ENCODE measurements at places on chromosomes 5 and 9. TPM values are rescaled to one million over a fixed set of nuclear protein-coding genes. Genes with fewer than 3 reads are reported as not detected.

GNA14 gene
- not detected for total RNA-seq

SLC6A7 gene
- not detected for total RNA-seq

C1QTNF2 gene
- not detected for total RNA-seq

FAM153A gene
- total RNA-seq: 7.8 TPM

RAB3C gene
- total RNA-seq: not detected

ERCC8 gene
- 13.0 TPM for total RNA-seq

MARCOL gene
- total RNA-seq: not detected

ARHGAP26 gene
- total RNA-seq: 15.6 TPM

ANKRD34B gene
- not detected for total RNA-seq

FOXI1 gene
- total RNA-seq: not detected

ABLIM3 gene
- total RNA-seq: not detected

F2RL1 gene
- 2.8 TPM for total RNA-seq

DMRT3 gene
- not detected for total RNA-seq

LSM11 gene
- 8.6 TPM for total RNA-seq

ARAP3 gene
- total RNA-seq: 6.5 TPM

FCN2 gene
- total RNA-seq: not detected

JAKMIP2 gene
- total RNA-seq: 1.9 TPM

FLT4 gene
- 4.4 TPM for total RNA-seq

RNF183 gene
- not detected for total RNA-seq

LECT2 gene
- not detected for total RNA-seq

RFESD gene
- total RNA-seq: 6.5 TPM

AGXT2 gene
- not detected for total RNA-seq

FBN2 gene
- not detected for total RNA-seq

DNAI1 gene
- total RNA-seq: not detected

CEMIP2 gene
- 95.1 TPM for total RNA-seq

ADAMTS13 gene
- 0.89 TPM for total RNA-seq

IFNB1 gene
- 0.36 TPM for total RNA-seq

ISL1 gene
- total RNA-seq: not detected

N4BP3 gene
- total RNA-seq: 7.0 TPM
